ENCODE measurements at places on chromosomes 3 and 15. TPM values are rescaled to one million over a fixed set of nuclear protein-coding genes. Genes with fewer than 3 reads are reported as not detected.

Gene VGLL3
- total RNA-seq = 3.1 TPM

GRCh38 chr3:133592843-133593242, 19.4 kb downstream of the CDV3 start:
- DNase-seq = no peak

GRCh38 chr15:52784799-52785671, 5.1 kb downstream of the ONECUT1 start:
- no peak for DNase-seq

- DNase-seq = no peak
These were observed 284.9 kb downstream of the UACA start for GRCh38 chr15:70478251-70478990.

DNA sequence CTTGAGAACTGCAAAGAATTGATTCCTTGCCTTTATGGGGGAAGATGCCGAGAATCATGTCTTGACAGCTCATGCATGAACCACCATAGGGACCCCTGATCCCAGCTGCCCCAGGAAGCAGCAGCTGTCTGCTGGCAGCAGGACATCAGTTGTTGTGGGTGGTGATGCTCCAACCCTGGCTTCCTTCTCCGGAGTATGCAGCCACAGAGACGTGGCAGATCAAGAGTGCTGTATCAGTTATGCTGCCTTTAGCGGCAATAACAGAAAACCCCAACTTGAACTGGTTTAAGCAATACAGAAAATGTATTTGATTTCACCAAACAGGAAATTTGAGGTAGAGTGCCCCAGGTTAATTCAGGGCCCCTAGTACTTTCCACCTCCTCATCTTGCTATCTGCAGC, 92.2 kb upstream of the TNFAIP8L3 start:
- no peak for DNase-seq

DNA sequence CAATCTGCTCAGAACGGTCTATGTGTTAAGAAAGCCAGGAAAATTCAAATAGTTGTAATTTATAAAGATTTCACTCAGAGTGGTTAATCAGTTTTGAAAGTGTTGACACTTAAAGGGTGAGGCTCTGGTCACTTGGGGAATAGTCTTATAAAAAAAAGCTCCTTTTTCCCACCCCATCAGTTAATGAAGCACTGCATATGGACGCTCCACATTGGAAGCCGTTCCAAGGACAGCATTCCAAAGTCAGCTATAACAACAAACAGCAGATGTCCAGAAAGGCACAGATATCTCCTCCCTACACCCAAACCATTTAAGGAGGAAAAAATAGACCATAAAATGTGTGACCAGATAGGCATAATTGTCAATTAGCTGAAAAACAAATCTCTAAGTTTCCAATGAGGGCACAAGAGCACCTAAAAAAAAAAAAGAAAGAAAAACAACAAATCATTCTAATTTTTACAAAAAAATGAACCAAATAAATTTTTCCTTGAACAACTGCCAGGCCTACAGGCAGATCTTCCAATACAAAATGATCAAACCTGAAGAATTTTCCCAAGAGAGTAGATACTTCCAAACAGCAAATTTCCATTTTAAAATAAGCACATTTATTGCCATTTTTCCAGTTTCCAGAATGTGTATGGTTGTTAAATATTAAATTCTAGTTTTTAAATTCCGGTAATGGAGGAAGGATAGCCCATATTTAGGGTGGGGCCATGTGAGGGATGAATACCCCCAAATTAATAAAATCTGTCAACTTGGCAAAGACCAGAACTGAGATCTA, 198.3 kb downstream of the ERC2 start:
- no peak for DNase-seq

DNA sequence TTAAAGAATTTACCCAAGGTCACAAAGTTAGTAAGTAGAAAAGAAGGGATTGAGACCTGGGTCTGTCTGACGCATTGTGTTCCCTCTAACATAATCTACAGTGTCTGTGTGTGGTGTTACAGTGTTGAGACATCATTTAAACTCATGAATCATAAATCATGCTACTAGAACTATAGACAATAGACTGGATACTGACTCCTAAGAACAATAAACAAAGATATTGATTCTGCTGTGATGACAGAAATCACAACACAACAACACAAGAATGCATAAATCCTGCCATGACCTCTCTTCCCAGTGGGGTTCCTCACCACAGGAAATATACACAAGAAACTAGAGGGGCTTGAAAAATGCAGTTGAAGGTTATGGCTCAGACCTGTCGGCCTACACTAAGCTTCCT, 44.3 kb downstream of the TRIM69 start:
- no peak for DNase-seq

DNA sequence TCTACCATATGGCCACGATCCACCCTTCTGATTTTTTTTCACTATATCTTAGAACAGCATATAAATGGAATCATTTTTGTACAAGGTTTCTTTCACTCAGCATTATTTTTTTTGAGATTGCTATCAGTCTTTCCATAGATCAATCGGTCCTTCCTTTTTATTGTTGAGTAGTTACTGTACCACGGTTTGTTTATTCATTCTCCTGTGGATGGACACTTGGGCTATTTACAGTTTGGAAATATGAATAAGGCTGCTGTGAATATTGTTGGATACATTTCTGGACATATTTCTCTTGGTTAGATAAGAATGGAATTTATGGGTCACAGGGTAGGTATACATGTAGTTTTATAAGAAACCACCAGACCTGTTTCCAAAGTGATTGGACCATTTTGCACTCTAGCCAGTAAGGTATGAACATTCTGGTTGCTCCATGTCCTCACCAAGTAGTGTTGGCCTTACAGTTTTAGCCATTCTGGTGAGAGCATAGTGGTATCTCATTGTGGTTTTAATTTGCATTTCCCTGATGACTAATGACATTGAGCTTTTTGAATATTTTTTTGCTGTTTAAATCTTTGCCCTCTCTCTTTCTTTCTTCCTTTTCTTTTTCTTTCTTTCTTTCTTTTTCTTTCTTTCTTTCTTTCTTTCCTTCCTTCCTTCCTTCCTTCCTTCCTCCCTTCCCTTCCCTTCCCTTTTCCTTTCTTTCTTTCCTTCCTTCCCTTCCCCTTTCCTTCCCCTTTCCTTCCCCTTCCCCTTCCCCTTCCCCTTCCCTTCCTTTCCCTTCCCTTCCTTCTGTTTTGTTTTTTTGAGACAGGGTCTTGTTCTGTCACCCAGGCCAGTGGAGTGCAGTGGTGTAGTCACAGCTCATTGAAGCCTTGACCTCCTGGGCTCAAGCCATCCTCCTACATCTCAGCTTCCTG, 49.2 kb downstream of the LRRK1 start:
- DNase-seq = no peak

- peak; percentile 77 for DNase-seq
These were observed 107.7 kb upstream of the RPL32 start for GRCh38 chr3:12948891-12949711.

DNA sequence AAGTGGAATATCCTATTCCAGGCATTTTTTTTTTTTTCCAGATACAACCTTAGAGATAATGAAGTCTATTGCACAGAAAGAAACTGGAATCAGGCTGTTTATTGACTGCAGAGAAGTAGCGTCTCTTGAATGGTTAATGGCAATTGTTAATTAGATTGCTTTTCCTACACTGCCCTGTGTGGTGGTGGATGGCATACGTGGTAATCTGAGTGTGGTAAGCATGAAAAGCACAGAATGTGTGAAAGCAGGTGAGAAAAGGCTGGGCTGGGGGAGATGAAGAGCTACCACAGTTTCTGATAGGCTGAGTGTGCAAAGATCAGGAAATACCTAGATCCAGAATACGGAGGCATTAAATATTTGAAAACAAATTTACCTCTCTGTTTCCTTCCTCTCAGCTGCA, 486.3 kb upstream of the TBL1XR1 start:
- DNase-seq = no peak

DNA sequence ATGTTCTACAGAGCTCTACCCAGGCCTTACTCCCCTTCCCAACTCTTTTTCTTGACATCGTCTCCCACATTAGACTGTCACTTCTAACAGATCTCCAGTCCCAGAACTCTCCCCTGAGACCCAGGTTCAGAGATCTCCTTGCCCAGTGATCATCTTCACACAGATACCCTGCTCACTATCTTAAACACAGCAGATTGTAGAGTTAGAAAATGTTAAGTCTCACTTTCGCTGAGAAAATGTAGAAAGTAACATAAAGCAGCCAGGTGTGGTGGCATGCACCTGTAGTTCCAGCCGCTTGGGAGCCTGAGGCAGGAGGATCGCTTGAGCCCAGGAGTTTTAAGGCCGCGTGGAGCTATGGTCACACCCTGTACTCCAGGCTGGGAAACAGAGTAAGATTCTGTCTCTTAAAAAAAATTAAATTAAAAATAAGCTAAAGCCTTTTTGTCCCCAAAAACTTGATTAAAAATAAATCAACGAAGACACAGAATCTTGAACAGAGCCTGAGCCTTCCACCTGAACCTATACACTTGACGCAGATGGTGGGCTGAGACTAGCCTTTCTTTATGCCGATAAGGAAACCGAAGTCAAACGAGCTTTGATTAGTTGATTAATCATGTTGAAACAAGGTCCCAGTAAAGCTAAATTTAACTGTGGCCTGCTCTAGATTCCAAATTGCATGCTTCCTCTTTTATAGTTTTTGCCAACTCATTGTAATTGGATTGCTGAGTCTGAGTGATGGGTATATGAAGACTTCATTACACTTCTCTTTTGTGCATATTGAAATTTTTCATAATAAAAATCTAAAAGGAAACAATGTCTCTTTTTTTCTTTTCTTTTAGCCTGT, 31.3 kb upstream of the BLM start:
- DNase-seq = no peak

- no peak for DNase-seq
These were observed 96.1 kb upstream of the CTNNB1 start for GRCh38 chr3:41103200-41103599.

Gene HHLA2
- total RNA-seq = not detected

DNA sequence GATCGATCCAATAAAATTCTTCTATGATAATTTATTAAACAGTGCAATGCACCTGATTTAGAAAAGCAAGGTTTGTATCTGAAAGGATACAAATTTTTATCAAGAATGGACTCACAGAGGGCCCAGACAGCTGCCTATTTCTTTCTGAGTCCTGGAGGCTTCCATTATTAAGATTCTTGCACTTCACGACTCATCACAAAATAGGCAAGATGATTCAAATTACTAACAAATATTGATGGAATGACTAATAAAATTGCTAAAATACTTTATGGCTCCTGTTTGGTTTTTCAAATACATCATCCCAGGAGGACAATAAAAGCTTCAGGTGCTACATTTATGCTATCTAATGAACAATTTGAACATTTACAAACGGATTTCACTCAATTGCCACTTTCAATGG, 483.0 kb upstream of the AGTR1 start:
- no peak for DNase-seq

DNA sequence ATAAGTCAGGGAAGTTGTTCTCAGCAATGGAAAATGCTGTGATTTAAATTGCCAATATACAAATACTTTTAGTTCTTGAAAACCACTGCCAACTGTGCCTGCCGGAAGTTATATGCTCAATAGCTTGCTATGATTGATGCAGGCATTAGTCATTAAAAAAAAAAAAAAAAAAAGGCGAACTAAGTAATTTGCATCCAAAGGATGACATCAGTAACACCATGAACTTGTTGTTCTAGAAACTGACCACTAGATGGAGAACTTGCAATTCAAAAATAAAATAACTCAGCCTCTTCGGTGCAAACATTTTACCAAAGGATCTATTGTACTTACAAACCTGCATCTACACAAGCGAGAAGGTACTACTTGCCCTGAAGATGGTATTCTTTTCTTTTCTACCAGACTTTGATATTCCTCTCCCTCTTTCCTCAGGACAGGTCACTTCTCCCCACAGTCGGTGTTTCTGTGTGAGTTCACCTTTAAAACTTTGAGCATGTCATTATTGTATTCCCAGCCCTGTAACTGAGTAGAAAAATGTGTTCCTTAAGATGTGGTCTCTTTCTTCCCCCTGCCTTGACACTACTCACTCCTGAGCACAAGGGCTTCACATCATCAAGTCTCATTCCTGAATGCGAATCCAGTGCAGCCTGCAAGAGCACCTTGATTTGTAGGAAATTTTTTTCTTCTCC, 115.0 kb upstream of the VEPH1 start:
- DNase-seq = peak; percentile 71

GRCh38 chr15:73017987-73018386, 34.3 kb upstream of the NEO1 start:
- DNase-seq = no peak

GRCh38 chr15:39486621-39487457, 94.0 kb upstream of the THBS1 start:
- DNase-seq = no peak

DNA sequence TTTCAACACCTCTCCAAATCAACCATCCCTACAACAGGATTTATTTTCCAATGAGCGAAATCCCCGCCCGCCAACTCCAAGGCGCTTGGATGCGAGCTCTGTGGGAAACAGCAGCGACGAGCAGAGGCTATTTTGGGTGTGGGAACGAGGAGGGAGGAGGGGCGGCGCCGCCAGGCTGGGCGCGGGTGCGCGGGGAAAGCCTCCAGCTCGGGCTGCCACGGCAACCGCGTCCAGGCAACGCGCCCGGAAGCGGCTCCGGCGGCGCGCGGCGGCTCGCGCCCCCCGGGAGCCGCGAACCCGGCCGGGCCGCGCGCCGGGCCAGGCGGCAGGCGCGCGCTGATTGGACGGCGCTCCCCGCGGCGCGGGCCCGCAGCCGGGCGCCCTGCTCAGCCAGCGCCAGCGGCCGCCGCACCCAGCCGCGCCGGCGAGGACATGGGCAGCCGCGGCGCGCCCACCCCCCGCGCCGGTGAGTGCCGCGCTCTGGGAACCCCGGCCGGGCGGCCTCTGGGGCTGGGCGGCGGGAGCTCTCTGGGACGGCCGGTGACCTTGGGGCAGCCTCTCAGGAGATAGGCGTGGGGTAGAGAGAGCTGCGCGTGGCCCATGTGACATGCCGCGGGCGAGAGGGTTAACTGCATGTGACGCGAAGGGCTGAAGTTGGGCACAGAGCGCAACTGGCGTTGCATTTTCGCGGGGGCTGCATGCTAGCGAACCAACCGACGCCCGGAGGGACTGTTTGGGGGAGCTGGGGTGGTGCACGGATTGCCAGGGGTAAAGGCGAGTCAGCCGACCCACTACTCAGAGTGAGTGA, at the start of gene FAM81A:
Gene FAM81A (plus strand): TSS at position 370 of the 808 bp plus-strand sequence. CDS start 20,441 bp downstream, outside the sequence.
- peak; percentile 70 for DNase-seq

Gene GREM1
- total RNA-seq = not detected

Gene CA12
- total RNA-seq = 24.2 TPM

DNA sequence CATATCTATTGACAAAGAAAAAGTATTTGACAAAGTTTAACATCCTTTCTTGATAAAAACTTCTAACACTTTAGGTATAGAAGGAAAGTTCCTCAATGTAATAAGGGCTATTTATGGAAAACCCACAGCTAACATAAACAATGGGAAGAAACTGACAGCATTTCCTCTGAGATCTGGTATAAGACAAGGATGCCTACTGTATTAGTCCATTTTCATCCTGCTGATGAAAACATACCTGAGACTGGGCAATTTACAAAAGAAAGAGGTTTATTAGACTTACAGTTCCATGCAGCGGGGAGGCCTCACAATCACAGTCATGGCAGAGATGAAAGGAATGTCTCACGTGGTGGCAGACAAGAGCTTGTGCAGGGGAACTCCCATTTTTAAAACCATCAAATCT, 17.8 kb upstream of the CLDN1 start:
- no peak for DNase-seq

Measured in H4 (cell line).